AG20443 (cell line): ENCODE measurements at places on chromosomes 5 and 9.

DNA sequence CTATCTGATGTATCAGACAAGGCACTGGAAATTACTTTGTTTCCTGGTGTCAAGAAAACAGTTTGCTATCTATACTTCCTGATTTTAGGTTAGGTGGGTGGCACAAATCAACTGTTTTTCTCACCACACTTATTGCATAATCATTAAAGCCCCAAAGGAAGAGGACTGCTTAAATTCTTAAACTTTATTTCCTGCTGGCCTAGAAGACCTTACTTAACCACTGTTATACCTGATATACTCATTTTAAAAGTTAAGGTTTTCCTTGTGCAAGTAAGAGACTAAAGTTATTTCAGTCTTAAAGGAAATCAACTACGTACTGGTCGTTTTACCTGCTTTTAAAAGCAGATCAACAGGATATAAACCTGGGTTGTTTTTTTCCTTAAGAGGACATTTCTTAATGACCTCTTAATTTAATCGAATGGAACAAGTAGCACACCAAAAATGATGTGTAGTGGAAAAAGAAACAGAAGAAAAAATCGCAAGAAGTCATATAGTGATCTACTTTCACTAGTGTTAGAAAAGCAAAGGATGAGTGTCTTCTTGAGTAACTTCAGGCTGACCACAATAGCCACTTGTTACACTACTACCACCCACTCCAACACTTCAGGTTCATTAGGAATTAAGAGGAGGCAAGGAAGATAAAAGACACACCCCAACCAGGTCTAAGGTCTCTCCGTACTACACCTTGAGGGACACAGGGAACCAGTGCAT is 974 bp downstream of the CLINT1 start:
- DNase-seq = peak; percentile 39

DNA sequence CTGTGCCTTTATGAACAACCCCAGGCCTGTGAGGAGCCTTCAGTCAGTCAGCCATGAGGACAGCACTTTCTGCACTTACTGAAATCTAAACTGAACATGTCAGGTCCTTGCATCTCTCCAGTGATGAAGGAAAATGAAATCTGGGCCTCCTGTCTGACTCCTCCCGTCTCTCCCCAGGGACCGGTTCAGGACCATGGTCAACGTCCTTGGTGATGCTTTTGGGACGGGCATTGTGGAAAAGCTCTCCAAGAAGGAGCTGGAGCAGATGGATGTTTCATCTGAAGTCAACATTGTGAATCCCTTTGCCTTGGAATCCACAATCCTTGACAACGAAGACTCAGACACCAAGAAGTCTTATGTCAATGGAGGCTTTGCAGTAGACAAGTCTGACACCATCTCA is 77.0 kb upstream of the PLPP6 start:
- DNase-seq = no peak

DNA sequence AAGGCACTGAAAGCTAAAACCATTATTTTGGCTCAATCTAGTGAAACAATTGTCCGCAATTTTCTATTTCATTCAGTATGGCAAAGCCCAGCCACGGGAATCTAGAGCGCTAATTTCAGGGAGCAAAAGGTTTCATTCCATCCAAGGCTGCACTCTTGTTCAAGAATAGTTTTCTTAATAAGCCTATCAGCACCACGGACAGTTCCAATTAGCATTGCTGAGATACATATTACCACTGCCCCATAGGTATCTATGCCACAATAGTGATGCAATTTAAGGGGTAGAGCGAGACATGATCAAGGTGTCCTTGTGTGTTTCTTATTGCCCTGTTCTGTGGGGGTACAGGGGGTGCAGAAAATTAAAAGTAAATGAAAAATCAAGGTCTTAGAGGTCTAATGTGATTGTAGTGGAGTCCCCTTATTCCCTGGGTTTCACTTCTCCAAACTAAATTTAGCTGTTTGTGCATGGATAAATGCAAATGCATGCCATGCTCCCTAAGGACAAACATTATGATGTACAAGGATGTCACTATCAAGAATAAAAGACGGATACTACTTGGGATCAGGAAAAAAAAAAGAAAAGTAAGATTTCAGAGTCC is 45.5 kb downstream of the SPOCK1 start:
- DNase-seq = peak; percentile 24

- no peak for DNase-seq
Measured at GRCh38 chr5:146544232-146544631, 28.2 kb upstream of the GPR151 start.

GRCh38 chr5:43967165-43967564 is 364.2 kb downstream of the NNT start:
- DNase-seq = no peak

GRCh38 chr5:131615957-131616356 is 19.1 kb downstream of the RAPGEF6 start:
- DNase-seq = no peak

DNA sequence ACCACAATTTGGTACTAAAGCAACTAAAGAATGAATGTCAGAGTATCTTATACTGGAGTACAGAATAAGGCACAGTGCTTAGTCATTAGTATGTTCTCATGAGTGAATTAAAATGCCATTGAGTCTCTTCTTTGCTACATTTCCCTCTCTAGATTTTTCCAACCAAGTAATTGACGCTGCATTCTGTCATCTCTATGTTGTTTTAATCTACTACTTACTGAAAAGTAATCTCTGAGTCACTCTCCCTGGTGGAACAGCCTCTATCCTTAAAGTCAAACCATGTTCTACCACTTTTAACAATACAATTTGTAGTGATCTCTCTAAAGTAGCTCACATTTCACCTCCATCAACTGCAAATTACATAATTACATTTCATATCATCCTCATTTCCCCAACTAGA is 495.1 kb downstream of the CDH18 start:
- DNase-seq = no peak

- peak; percentile 59 for DNase-seq
Measured at GRCh38 chr5:150153957-150154617, 1.6 kb downstream of the PDGFRB start.

DNA sequence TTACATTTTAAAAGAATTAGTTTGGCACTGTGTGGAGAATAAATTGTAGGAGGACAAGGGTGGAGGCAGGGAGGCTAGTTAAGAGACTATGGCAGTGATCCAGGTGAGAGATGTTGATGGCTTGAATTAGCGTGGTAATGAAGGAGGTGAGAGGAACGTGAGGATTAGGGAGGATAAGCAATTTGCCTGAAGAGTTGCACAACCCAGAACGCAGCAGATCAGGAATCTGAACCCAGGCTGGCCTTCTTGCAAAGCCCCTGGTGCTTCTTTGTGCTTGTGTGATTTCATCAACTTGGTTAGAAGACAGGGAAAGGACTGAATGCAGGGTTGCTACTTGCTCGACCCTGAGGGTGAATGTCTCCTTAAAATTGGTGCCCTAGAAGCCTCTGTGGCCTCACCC is 6.9 kb upstream of the SCAMP1 start:
- DNase-seq = no peak

DNA sequence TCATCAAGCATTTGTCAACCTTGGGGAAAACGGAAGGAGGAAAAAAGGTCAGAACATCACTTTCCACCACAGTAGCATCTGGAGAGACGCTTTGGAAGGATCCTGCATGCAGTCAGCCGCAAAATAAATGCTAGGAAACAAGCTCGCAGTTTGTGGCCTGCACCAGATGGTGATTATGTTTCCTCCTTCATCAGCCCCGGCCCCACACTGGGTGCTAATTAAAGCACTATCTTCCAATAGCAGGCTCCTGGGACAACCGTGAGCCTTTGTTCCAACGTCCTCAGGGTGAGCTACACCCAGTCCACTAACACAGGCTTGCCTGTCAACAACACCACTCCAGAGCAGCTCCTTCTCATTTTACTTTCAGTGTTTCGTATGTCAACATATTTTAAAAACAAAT is 64.0 kb downstream of the RNF130 start:
- no peak for DNase-seq

GRCh38 chr5:141850786-141851185 is 27.4 kb downstream of the PCDH1 start:
- DNase-seq = no peak

- DNase-seq = no peak
Measured at GRCh38 chr9:33320230-33320567, 29.9 kb downstream of the NFX1 start.
